DND-41 (cell line): ENCODE measurements at places on chromosomes 13 and 19.

DNA sequence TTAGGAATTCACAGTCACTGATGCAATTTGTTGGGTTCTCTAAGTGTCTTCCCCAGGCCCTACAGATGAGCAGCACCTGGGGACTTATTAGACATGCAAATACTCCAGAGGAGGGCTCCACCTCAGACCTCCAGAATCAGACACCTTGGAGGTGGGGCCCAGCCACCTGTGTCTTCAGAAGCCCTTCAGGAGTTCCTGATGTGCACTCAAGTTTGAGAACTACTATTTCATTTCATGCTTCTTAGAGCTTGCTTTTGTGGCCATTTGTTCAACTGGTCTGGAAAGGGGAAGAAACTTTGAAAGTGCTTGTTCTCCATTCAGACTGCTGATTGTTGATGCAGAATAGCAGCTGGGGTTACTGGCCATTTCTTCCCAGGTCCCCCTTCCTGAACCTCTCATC is 472.0 kb downstream of the COG6 start:
- no peak for DNase-seq

DNA sequence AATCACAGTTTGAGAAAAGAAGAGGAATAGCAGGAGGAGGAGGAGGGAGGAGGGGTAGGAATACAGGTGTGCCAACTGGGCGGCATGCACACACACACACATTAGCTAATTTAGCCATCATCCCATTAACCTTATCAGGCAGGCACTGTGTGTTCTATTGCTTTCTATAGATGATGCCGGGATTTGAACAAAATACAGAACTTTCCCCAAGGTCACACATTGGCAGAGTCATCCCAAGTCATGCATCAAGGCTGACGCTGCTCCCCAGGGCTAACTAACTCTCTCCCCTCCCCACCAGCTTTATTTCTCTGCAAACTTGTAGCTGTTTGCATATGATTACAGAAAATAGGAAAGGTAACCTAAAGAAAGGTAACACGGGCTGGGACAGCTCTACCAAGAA is 83.0 kb downstream of the NUFIP1 start:
- no peak for DNase-seq

- DNase-seq = no peak
Measured at GRCh38 chr19:6226012-6226411, 53.8 kb downstream of the MLLT1 start.

DNA sequence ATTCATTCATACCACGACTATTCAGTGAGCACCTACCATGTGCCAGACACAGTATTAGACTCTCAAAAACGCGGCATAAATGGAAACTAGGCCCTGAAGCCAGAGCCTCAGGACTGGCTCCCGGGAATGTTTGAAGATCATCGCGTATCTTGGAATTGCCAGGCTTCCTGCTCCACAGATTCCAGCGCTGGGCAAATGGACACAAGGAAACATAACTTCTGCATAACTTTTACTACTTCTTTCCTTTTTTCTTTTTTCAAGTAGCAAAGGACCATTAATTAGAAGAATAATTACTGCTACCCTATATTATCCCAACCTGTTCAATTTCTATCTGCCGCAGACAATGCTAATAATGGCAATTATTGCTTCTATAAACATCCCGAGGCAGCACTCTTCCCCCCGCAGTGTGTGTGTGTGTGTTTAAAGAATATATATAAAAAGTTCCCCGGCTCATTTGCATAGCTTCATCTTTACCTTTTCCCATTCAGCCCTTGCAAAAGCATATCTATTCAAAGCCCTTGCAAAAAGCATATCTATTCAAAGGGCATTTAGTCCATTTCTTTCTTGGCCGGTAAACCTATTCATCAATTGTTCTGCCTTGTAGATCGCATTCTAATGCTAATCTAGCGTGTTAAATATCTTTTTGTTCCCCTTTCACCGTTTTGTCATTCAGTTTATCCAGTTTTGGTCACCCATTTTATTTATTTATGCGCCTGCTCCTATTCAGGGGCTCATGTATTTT is 6.1 kb downstream of the SOX21 start:
- DNase-seq = no peak

DNA sequence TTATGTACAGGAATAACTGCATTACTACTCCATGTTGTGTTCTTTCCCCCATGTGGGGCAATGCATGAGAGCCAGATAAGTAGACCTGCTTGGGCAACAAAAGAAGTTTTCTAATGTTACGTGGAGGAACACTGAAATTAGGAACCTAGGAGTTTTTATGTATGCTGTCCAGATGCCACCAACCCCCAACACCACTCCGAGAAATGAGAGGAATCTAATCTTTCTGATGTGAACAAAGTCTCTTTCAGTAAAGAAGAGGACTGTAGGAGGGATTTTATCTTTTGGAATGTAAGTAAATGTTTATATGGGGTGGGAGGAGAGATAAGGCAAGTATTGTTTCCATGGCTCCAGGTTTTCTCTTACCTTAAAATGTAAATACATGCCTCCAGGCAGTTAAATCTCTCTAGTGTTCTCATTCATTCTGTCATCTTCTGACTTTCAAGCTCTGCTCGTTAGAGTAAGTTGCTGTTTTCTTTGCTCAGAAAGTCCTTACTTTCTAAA is 820.6 kb downstream of the PCDH17 start:
- no peak for DNase-seq

DNA sequence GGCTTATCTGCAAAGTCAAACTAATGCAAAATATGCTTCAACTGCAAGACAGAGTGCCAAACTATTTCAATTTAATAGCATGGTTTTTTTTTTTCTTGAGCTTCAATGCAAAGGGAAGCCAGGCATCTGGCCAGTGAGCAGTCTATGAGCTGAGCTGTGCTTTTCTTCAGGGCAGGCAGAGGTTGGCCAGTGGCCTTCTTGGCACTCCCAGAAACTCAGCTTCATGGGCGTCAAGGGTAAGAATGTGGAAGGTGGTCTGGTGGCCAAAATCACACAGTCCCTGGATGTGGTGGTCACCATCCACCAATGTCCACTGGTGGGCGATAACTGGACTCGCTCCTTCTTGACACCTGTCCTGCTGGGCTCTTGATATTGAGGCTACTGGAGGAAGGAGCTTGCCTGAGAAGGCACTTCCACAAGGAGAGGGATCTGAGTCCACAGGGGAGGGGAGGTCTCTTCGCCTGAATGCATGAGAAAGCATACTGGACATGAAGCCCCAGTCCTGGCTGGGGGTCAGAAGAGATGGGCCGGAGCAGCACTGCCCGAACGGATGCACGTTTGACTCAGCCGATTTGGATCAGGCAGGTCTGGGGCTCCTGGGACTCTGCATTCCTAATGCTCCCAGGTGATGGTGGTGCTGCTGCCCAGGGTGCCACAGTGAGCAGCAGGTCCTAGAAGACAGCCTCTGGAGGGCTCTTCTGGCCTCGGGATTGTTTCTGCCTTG is 17.1 kb downstream of the COL4A2 start:
- DNase-seq = no peak
